ENCODE measurements at places on chromosomes 2 and 18.
A peak's percentile ranks its signal among the peaks of the same experiment; 100 is the strongest.

DNA sequence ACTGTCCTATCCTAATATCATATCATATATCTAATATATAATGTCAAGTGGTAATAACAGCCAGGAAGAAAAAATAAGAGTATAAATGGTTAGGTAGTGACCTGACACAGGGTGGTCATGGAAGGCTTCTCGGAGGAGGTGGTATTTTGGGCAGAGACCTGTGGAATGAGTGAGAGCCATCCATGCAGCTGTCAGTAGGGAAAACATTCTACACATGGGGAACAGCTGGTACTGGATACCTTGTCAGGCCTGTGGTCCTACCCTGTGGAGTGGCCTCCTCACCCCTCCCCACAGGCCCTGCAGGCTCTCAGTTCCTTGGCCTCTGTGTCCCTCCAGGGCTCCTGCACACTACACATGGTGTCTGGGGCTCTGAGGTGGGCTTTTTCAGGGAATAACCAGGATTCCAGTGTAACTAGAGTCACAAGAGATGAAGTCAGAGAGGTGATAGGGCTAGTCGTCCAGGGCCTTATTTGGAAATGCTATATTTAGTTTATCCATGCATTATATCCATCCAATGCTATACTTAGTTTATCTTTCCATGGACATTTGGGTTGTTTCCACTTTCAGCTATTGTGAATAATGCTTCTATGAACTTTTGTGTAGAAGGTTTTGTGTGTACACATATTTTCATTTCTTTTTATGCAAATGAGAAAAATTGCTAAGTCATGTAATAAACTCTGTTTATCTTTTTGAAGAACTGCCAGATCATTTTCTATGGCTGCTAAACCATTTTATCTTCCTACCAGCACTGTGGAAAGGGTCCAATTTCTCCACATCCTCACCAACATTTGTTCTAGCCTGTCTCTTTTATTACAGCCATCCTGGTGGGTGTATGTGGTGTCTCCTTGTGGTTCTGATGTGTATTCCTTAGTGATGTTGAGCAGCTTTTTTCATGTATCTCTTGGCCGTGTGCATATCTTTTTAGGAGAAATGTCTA, 75.6 kb downstream of the TPGS2 start:
- DNase-seq: no peak

- DNase-seq: no peak
These were observed 113.8 kb upstream of the DLX2 start for GRCh38 chr2:172216477-172216876.

DNA sequence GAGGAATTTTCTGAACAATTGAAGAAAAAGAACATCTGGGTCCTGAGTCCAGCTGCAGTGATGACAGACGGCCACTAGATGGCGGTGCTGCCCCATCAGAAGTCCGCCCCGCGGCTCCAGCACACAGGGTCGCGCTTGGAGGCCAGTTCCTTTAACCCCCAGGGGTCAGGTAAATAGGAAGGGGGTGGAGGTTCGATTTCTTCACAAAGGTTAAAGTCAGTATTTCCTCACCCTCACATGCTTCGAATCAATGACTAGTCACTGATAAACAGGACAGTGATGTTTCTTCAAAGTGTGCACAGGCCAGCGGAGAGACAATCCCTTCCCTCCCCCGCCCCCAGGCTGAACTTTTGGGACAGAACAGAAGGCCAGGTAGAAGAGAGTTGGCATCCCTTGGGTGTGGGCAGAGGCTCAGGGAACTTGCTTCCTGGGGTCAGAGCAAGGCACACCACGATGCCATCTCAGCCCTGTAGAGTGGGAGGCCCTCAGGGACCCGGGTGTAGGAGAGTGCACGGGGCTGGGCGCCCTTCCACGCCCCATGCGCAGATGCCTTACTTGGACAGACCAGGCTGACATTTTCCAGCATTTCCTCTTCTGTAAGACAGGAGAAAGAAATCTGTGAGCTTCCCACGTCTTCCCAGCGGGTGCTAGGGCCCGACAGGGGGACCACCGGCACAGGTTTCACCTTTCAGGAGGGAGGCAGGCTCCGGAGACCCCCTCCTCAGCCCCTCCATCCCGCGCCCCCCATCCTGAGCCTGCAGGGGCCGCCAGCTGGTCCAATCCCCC, 722 bp downstream of the APOB start:
- DNase-seq: peak; percentile 55

DNA sequence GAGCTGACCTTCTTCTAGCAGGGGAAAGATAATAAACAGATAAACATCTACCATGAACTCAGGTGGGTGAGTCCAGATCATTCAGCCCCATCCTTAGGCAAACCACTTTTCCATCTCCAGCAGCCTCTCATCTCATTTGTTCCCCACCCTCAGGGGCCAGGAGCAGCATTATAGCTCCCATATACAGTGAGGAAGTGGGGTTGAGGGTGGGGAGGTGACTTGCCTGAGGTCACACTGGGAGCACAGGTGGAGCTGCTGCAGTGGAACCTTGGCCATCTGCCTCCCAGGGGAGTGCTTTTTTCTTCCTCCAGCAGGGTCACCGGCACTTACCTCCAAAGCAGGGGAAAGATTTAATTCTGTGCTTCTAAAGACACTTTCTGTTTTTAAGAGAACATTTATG, 212.5 kb upstream of the SMAD2 start:
- DNase-seq: no peak

DNA sequence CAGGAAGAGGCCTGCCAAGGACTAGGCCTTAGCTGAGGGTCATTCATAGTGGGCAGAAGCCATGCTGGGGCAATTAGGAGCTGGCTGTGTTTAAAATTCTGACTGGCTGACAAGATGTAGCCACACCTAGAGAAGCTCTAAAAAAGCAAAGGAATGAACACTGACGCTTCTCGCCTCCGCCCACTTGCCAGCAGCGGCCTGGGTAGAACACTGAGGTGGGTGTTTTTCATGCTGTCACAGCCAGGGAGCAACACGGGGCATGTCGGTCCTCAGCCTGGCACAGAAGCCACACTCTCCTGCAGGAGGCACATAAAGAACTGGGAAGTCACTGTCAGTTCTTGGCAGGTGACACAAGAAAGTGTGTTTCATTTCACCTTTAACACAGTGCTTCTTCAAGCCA, 10.4 kb downstream of the CHST10 start:
- no peak for DNase-seq

DNA sequence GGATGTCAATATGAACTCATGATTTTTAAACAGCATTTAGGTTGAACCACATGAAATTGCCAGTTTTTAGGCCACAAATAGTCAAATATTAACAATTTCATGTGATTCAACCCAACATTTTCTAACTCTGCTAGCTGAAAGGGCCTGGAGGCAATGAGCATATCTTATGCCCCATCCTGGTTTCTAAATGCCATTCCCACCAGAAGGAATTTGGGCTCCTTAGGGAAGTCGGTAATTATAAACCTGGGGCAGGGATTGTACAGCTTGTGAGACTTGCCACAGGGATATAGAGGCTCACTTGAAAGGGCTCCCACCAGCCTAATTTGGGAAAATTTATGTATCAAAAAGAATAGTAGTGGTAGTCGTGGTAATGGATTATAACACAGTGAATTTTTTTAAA, 178.4 kb upstream of the ALPP start:
- DNase-seq: no peak

GRCh38 chr2:205014201-205014600, 468.9 kb downstream of the PARD3B start:
- DNase-seq: no peak

GRCh38 chr2:241794250-241794823, 14.7 kb upstream of the NEU4 start:
- no peak for DNase-seq
